RKO (cell line): ENCODE measurements at places on chromosomes 12 and 14.

GRCh38 chr12:92601176-92601575 is 101.6 kb upstream of the PLEKHG7 start:
- no peak for DNase-seq

- no peak for DNase-seq
Measured at GRCh38 chr12:80892597-80893445, 44.9 kb downstream of the LIN7A start.

- DNase-seq: no peak
Measured at GRCh38 chr12:53950437-53950773, 4.3 kb upstream of the HOXC12 start.

DNA sequence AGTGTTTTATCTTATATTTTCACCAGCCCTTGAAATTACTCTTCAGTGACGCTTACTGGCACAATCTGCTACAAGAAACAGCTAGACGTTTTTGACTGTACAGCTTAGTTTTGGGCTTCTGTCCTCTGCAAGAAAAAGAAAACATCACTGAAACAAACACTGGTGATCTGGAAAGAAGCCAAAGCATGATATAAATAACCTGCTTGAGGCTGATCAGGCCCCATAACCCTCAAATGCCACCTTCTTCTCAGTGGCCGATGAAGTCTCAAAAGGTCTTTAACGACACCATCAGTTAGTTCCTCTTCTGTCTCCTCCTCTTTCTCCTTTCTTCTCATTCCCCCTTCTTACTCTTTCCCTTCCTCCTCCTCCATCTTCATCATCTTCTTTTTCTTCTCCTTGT is 942.3 kb upstream of the TMEM132C start:
- DNase-seq: no peak

DNA sequence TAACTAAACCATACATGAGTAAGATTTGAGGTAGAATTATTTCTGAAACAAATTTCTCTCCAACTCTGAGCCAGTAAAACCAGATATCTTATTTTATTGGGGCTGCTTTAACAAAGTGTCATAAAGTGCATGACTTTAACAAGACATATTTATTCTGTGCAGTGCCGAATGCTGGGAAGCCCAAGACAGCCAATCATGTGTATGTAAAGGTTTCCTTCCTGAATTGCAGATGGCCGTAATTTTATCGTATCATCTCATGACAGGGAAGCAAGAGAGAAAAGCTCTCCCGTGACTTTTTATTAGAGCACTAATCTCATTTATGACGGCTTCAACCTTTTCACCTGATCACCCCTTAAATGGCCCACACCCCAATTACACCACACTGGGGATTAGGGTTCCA is 777.9 kb downstream of the TMEM121 start:
- no peak for DNase-seq

- no peak for DNase-seq
Measured at GRCh38 chr12:94841177-94841576, 162.3 kb downstream of the NDUFA12 start.

DNA sequence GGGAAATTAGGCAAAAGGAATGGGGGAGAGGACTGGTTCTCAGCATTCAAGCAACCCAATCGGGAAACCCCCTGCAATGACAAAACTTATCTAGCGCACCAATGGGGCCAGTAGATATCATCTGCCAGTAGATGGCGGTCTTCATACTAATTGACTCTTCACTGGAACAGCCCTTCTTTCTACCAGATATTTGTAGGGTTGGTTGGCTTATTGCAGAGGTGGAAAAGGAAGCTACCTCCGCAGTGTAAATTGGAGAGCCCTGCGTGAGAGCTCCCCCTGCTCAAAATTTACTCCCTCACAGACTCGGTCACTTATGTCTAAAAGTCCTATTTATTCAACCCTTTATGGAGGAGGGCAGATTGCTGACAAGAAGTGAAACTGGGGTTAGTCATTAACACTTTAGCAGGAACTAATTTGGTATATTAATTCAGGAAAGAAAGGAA is 166.1 kb upstream of the CCND2 start:
- DNase-seq: peak; percentile 68

DNA sequence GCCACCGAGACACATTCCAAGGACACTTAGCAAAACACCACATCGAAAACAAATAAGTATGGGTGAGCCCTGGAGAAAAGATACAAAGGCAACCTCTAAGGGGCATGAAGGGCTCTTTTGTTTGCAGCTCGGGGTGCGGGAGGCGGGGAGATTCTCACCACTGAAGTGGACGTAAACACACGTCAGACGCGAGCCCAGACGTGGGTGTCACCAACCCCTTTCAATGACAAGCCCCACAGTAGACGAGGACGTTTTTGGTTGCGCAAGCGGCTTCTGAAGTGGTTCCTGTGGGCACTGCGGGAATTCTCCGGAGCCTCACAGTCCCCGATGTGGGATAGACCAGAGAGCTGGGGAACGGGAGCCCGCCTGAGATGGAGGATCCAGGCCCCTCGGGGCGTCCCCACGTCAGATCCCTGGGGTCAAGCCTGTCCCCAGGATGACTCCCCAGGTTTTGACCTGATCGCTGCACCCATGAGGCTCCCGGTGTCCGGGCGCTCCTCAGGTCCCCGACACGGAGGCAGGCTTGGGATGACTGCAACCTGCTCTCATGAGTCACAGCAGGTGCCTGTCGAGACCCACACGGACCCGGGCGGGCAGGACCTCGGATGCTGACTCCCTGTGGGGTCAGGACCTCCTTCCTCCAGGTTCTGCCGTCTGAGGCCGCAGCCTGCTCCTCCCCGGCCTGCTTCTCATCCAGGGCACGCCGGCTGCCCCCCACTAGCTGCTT is 20.3 kb upstream of the ADGRD1 start:
- DNase-seq: no peak

DNA sequence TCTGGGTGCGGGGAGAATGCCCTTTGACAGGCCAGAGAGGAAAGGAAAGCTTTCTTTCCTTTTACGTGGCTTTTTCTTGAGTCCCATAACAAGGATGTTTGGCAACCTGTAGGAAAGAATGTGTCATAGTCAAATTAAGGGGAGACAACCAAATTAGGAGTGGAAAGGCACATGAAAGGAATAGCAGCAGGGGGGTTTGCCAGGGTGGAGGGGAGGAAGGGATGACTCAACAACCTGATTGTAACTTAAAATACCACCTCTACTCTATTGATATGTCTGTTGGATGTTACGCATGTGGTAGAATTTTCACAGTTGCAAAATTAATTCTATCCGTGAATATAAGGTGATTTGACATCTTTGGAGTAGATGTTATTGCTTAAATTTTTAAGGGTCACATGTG is 28.5 kb upstream of the MYBPC1 start:
- DNase-seq: peak; percentile 7

- DNase-seq: no peak
Measured at GRCh38 chr12:20415028-20415427, 46.7 kb downstream of the PDE3A start.
